ENCODE measurements at places on chromosomes 2 and 18. TPM values are rescaled to one million over a fixed set of nuclear protein-coding genes. Genes with fewer than 3 reads are reported as not detected.

AMMECR1L gene
- total RNA-seq = 22.4 TPM

MMADHC gene
- total RNA-seq = 199 TPM

SH3BP4 gene
- total RNA-seq = 32.8 TPM

WNT10A gene
- 7.7 TPM for total RNA-seq
